ENCODE measurements at places on chromosomes 2 and 18.

GRCh38 chr2:235835810-235836209, 332.4 kb downstream of the GBX2 start:
- no peak for DNase-seq

GRCh38 chr18:61574665-61575064, 241.4 kb downstream of the CDH20 start:
- no peak for DNase-seq

DNA sequence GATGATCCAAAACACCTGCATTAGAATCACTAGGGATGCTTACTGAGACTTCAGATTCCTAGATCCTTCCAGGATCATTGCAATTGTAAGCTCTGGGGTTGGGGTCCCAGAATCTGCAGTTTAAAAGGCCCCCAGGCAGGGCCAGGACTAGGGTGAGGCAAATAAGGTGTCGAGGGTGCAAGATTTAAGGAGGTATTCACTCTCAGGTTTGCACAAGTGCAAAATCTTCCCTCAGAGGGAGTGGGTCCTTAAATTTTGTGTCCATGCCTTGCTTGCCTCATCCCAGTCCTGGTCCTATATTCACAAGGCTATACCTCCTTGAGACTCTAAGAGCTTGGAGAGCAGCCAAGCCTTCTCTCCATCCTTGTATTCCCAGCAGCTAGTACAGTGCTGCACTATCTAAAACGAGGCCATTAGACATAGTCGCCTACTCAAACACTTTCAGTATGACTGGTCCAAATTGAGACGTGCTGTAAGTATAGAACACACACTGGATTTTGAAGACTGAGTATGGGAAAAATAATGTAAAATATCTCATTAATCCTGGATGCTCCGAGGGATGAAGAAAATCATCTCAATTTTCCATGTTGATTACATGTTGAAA, 31.6 kb upstream of the MREG start:
- DNase-seq: no peak

DNA sequence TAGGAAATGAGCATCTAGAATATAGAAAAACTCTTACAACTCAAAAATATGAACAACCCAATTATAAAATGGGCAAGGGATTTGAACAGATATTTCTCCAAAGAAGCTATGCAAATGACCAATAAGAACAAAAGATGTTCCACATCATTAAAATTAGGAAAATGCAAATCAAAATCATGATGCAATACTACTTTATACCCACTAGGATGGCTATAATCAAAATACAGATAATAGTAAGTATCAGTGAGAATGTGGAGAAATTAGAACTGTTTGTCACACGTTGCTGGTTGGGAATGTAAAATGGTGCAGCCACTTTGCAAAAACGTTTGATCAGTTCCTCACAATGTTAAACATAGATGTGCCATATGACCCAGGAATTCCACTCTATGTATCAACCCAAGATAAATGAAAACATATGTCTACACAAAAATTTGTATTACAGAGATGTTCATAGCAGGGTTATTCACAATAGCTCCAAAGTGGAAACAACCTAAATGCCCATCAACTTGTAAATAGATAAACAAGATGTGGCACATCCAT, 558.4 kb downstream of the SLC4A3 start:
- no peak for DNase-seq

- no peak for DNase-seq
Measured at GRCh38 chr2:43438342-43438741, 157.5 kb downstream of the THADA start.

DNA sequence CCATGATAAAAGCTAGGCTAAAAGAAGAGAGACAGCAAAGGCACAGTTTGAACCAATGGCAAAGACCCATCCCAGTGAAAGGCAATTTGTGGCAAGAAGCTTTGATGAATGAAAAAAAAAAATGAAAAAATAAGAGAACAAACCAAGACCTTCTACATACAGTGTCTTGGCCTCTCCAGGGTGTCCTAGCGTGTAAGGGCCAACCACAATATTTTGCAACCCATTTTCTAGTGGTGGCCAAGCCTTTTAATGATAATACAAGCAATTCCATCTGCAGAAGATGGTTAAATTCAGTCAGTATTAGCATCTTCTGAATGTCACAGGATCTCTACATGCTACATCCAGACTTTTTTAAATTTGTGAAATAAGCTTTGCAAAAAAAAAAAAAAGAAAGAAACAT, 270.4 kb downstream of the LRATD1 start:
- no peak for DNase-seq

- DNase-seq: no peak
Measured at GRCh38 chr2:10533811-10534321, 85.7 kb upstream of the ODC1 start.

GRCh38 chr18:43744960-43745745, 467.9 kb upstream of the SYT4 start:
- no peak for DNase-seq

DNA sequence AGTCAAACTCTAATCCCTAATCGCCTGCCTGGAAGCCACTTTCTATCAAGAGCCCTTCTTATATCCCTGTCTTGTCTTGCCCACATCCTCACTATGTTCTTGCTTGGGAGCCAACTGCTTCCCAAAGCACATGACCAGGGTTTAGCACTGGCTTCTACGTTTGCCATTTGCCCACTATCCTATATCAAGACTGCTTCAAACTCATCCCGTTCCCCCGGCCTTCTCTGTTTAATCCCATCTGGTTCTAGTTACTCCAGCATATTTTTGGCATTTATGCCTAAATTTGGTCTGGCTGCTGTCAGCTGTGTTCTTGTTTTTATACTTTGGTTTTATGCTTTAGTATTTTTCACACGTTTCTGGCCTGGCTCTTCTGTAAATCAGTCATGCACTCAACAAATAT, 40.2 kb downstream of the POLR1A start:
- DNase-seq: no peak

- DNase-seq: no peak
Measured at GRCh38 chr2:84897773-84898172, 7.7 kb upstream of the TMSB10 start.

- DNase-seq: peak; percentile 68
Measured at GRCh38 chr2:5548991-5549715, 143.0 kb upstream of the SOX11 start.

- peak; percentile 11 for DNase-seq
Measured at GRCh38 chr2:136122661-136123060, 4.7 kb upstream of the CXCR4 start.

- DNase-seq: no peak
Measured at GRCh38 chr18:48924630-48925490, 25.9 kb downstream of the SMAD7 start.

GRCh38 chr2:86417961-86418360, 23.2 kb upstream of the KDM3A start:
- DNase-seq: no peak

DNA sequence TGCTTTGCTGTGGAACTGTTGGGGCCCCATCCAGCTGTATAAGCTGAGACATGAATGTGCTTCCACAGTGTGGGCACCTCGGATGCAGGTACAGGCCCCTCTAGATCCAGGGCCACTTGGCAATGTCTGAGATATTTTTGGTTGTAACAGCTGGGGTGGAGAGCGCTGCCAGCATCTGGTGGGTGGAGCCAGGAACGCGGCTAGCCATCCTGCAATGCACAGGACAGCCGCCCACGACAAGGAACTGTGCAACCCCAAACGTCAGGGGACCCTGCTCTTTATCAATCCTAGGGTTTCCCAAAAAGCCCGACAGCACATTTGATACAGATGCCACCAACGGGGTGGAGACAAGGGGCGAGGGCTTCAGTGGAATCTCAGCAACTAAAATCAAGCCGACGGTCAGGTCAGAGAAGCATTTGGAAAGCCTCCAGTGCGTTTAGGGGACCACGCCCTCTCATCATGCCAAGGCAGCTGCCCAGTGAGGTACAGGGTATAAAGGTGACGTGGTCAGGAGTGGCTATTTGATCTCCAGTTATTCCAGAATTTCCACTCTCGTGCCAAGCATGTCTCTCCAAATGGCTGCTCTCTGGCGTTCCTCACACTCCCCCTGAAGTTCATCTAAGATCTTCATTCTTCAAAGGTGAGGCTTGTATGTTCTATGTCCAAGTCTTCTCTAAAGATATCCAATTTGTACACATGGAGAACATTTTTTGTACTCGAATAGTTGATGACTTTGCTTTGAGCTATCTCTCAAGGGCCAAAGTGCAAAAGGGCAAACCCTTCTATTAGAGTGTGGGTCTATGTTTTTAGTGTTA, 55.7 kb downstream of the LRRFIP1 start:
- no peak for DNase-seq

DNA sequence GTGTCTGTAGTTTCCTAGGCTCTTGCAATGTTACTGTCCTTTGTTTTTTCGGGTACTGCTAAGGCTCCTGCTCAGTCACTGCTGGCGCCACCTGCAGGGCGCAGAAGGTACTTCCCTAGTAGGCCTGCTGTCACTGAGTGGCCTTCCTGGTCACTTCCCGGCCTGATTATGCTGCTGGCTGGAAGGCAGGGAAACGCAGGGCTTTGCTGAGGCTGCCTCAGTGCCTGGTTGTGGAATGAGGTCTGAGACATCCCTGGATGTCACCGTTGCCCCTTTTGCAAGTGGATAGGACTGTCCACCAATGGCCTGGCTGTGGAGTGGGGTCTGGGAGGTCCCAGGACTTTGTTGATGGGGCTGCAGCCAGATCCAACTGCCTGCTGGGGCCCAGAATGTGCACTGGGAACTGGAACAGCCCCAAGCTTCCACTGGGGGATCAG, 13.1 kb downstream of the DAW1 start:
- peak; percentile 22 for DNase-seq

DNA sequence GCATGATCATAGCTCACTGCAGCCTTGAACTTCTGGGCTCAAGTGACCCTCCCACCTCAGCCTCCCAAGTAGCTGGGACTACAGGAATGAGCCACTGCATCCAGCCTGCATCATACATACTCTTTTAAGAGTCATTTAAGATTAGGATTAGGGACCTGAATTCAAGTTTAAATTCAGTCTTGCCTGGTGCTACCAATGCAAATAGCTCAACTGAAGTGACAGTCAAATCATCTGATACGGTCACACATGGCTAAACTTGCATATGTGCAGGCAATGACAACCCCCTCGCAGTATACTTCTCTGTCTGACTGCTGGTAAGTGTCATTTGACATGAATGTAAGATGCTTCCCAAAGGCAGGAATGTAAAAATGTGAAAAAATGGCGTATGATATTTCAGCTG, 31.8 kb upstream of the TMEM131 start:
- peak; percentile 73 for DNase-seq

GRCh38 chr2:104854498-104855220, 744 bp downstream of the POU3F3 start:
- no peak for DNase-seq

GRCh38 chr18:74980669-74981068, 228.3 kb downstream of the PTGR3 start:
- no peak for DNase-seq

DNA sequence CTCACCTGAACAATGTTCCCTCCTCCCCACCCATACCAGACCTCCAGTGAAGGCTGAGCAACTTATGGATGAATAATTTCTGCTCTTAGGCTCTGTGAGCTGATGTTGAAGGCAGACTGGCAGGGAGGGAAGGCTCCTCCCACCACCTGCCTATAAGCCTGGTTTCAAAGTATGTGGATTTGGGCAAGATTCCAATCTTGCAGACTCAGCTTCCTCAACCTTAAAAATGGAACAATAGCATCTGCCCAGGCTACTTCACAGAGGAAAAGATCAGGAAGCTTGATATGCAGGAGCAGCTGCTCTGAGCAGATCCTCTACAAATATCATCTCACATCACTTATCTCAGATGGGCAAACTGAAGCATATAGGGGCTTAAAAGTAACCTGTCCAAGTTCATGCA, 112.2 kb downstream of the ZFP36L2 start:
- DNase-seq: no peak

DNA sequence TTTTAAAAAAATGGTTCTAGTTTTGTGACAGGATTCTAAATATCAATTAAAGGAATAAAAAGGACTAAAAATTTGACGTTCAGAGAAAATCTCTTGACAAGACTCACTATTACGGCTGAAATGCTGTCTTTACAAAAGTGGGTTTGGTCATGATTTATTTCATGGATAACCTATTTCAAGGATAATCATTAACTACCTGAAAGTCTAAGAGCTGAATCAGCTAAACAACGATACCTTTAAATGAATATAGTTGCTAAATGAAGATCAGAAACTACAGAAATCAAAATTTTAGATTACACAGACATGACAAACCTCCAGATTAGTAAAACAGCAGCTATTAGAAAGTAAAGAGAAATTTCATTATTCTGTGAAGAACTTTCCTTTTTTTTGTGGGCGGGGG, 35.7 kb downstream of the RTTN start:
- no peak for DNase-seq

- no peak for DNase-seq
Measured at GRCh38 chr2:164651361-164651760, 30.1 kb upstream of the GRB14 start.

DNA sequence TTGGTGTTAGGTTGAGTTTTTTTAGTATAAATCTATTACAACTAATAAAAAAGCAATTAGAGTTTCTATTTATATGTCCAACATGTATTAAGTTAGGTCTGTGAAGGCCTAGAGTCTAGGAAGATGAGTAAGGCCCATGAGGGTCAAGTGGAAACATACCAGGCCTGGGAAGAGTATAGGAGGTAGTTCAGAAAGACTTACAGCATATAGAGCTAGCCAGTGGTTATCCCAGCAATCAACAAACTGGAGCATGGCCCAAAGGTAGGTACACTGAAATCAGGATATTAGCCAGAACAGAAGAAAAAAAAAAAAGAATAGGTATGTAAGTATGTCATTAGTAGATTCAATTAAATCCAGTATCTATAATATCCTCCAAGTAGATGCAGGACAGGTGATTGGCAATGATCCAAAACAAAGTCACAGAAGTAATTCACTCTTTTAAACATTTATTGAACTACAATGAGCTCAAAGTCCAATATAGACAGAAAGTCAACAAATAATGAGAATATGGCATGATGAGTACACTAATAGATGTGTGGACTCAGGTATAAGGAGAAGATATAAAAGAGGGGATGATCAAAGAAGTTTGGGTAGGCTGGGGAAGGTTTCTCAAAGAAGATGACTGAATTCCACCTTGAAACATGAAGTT, 70.3 kb downstream of the IKZF2 start:
- DNase-seq: no peak

DNA sequence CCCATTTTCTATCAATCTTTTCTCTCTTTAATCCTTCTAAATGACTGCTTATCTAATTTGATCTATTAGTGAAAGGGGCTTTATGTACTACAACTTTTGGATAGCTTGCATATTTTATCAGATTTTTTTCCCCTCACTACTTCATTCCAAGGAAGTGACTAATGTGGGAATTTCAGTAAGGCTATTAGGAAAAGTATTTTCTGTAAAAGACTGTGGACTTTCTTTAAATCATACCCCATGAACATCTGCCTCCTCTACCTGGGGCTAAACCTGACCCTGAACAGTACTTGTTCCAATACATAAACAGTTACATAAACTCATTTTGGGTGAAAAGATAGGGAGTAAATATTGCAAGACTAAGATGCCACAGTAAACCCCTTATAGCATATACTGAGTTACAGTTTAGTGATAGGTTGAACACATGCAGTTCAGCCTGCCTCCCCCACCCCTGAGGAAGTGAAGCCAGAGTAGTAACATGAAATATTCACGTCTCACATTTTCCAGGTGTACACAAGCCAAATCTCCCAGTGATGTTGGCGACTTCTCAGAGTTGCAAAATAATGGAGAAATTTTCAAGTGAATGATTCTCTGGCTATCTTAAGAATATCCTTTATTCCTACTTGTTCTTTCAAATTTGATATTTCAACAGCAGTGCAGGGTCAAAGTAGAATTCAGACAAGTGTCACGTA, 590.9 kb upstream of the ZEB2 start:
- no peak for DNase-seq
